Fibroblast of skin of scalp (primary cell): ENCODE measurements at places on chromosomes 12 and 14.

DNA sequence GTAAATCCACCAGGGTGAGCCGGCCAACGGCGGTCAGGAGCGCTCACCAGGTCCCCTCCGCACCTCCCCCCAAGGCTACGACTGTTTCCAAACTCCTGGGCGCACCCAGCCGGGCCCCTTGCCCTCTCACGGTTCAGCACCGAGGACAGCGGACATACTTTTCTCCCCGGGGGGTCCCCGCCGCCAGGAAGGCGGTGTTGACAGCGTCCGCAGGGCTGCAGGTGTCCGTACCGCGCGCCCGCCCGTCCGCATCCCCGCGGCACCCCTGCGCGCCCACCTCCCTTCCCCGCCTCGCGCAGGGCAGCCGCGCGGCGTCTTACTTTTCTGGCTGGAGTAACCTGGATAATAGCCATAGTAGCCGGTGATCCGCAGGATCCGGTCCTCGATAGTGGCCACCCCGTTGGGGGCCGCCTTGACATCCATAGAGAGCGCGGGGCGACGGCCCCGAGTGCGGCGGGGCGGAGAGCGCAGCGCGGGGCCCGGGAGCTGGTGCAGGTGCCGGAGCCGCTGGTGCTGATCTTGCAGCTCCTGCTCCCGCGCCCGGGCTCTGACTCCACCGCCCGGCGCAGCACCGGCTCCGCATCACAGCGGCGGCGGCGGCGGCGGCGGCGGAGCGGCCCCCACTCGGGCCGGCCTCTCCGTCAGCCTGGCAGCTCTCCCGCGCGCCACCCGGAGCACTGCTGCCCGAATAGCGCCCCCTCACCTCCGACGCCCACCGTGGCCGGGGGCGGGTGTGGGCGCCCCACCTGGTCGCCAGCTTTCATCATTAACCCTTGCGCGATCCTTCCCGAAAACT lies at the start of gene SLC35F4:
SLC35F4 (minus strand) TSS at position 690 of the 796 bp plus-strand sequence.
- DNase-seq, result peak; percentile 50

- no peak for DNase-seq
These were observed 328.0 kb upstream of the RGS6 start for GRCh38 chr14:71604231-71604630.

DNA sequence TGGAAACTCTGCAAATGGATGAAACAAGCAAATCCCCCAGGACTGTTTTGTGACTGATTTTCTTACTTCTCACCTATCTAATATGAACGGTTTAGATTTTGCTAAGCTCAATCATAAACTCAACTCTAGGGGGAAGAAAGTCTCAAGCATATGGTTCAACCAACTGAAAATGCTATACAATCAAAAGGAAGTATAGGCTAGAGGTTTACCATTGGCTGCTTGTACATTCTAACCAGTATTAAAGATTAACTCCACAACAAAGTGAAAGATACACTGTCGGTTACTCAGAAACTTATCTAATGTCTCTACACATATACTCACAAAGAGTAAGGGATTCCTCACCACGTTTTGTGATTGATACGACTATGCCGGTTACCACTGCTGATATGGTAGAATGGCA lies 281.8 kb upstream of the SOX5 start:
- DNase-seq, result no peak

- DNase-seq, result no peak
These were observed 710 bp downstream of the MTA1 start for GRCh38 chr14:105420101-105420973.

- DNase-seq, result no peak
These were observed 90.3 kb upstream of the EEA1 start for GRCh38 chr12:93019212-93019927.

DNA sequence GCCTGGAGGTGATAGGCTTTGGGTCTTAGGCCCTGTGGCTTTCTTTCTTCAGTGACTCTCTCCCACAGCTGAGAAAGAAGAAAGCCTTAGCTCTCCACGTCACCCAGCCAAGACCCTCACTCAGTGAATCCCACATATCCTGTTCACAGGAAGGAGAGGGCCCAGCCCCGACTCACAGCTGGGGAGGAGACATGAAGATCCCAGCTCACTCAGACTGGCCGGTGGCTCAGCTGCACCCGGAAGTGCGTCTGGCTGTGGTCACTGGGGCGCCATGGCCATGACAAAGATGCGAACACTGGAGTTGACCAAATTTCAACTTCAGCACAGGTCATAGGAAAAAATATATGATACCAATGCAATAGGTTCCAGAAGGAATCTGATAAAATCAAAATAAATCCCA lies 14.2 kb downstream of the DLK1 start:
- DNase-seq, result no peak

GRCh38 chr12:124442772-124443445 lies 124.5 kb downstream of the NCOR2 start:
- DNase-seq, result no peak

GRCh38 chr14:70808416-70809224 lies 693 bp downstream of the MAP3K9 start:
- no peak for DNase-seq

DNA sequence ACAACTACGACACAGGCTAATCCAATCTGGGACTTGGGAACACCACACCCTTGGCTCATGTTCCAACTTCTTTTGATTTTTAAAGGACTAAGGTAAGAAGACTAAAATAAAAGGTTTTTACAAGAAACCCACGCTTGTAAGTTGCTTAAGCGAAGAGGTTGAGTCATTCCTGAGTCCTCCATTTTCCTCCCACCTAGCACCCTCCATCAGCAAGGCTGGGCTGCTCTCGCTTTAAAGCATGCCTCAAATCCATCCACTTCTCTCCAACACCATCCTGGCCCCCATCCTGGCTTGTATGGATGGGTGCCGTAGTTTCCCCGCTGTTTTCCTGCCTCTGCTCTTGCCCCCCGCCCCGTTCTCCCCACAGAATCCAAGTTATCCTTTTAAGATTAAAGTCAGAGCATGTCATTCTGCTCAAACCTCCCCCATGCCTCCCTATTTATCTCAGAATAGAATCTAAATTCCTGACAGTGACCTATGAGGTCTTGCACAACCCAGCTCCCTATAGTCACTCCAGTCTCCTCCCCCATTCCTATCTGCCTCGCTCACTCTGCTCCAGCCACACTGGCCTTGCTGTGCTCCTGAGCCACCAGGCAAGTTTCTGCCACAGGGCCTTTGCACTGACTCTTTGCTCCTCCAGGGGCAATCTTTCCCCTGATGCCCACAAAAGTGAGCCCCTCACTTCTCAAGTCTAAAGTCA lies 34.5 kb downstream of the SCARB1 start:
- DNase-seq, result peak; percentile 95

DNA sequence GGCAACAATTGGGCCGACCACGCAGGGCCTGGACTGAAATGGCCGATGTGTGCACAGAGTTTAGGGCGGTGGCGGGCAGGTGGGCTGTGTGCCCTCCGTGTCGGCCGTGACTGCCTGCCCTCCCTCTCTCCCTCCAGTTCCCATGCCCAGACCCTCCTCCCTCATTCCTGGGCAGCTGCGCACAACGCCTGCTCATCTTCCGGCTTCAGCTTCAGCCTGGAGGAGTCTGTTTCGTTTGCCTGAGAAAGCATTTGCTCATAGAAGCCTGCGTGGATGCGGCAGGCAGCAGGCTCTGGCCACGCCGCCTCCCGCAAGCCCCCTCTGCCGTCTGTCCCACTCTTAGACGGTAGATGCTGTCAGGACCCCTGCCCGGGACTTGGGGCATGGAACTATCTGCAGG lies 47.3 kb upstream of the FZD10 start:
- no peak for DNase-seq

- peak; percentile 89 for DNase-seq
These were observed 10.2 kb upstream of the MEG3 start for GRCh38 chr14:100815478-100816285.

DNA sequence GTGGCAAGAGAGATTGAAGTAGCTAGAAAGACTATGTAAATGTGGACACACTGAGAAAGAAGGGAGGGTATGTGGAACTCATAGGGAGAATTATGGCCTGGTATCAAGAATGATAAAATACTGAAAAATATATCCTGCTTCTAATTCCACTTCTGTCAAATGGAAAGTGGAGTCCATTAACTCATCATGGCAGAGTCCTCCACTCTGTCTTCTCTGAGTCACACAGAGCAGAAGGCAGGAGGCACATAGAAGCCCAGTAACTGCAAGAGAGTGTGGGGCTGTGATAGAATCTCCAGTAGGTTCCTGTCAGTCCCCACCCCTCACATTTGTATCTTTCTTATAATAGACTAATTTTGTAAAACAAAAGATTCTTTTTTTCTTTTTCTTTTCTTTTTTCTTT lies 223.7 kb downstream of the AKAP6 start:
- DNase-seq, result no peak

DNA sequence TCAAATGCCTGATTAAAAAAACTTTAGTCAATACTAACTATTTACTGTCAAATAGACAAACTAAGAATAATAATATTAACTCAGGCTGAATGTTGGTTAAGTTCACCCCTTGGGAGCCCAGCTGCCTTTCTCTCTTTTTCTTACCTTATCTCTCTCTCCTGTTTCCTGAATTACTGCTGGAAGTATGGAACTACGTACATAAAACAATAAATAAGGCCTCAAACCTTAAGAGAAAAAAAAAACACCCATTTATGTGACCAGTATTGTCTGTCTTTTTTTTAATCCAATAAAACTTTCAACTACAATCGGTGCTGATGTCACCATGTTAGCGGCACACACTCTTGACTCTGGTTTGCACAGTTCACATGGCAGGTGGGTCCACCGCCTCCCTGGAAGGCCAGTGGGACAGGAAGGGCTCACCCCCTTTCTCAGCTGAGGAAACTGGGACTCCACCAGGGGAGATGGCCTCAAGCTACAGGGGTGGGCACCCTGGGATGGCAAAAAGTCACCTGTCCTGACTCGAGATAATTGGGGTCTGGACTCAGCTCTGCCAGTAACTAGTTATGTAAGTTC lies 21.3 kb downstream of the BCL11B start:
- DNase-seq, result no peak

DNA sequence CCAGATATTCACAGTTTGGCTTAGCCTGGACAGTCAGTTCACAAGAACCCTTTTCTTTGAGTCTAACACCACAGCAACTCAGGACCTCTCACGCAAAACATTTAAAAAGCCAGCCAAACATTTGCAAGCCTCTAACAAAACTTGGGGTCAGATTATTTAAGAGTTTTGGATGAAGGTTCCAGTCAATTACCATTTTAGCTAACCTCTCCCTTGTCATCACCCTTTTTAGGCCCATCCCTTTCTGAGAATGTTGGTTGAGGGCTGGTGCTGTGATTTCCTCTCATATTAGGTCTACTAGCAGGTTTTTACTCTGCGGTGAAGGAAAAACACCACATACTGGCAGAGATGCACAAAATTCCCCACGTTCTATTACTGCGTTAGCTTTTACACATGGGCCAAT lies 20.7 kb downstream of the PAX9 start:
- DNase-seq, result no peak

- no peak for DNase-seq
These were observed 170.2 kb upstream of the PZP start for GRCh38 chr12:9378430-9378835.

DNA sequence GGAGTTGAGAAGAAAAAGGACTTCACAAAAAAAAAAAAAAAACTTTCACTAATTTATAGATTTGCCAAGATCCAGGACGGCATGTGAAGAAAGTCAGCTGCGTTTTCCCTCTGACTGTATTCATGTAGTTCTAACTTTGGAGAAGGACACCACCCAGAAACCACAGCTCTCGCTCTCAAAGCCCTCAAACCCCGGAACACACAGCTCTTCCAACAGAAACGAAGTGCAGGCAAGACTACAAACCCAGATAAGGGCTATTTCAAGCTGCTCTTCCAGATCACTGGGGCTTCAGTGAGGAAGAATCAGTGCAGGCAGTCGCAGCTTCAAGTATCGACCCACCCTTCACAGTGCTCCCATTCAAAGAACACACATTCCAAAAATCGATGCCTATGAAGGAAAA lies 13.2 kb downstream of the KCNH5 start:
- DNase-seq, result no peak

DNA sequence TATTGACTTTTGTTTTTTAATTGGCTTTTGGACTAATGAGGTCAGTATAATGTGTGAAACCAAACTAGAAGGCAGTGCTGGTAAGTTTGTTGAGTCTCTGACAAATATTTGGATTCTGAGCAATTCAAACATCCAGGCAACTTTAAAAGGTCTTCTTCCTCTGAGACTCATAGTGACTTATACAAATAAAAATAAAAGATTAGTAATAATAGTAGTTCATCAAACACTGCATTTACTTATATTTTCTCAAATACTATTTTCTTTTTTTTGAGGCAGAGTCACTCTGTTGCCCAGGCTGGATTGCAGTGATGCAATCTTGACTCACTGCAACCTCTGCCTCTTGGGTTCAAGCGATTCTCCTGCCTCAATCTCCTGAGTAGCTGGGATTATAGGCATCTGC lies 337.9 kb downstream of the DAD1 start:
- no peak for DNase-seq

- DNase-seq, result no peak
These were observed 31.0 kb downstream of the ITGA7 start for GRCh38 chr12:55676707-55677106.

GRCh38 chr12:24909667-24910066 lies 39.2 kb downstream of the BCAT1 start:
- peak; percentile 93 for DNase-seq

DNA sequence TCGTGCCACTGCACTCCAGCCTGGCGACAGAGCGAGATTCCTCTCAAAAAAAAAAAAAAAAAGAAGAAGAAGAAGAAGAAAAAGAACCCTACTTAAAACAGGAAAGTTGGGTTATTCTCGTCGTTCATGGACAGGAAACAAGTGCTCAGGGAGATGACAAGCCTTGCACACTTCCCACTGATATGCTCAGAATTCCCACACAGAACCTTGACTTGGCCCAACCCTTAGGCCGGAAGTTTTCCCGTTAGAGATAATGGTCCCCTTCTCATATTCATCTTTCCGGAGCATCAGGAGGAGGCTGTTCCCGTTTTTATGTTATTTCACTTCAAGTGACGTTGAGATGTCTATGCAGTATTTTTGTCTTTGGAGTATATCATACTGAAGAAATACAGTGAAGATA lies 36.2 kb downstream of the APOBEC1 start:
- no peak for DNase-seq

- peak; percentile 71 for DNase-seq
These were observed 1.2 kb downstream of the SSTR1 start for GRCh38 chr14:38208618-38209562.

GRCh38 chr14:91523972-91524371 lies 13.9 kb upstream of the PPP4R3A start:
- no peak for DNase-seq

DNA sequence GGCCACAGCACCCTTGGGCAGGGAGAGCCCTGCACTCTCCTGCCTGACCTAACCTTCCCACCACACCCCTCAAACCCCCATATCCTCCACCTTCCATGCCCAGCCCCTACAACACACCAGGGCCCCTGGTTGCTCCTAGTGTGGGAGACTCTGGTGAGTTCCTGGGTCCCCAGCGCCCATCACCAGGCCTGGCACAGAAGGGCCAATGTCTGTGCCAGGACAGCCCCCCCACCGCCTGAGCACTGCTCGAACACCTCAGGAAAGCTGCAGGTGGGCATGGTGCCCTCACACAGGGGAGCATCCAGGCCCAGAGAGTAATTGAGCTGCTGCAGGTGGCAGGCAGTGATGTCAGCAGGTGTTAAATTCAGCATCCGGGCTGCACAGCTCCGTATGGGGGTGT lies 15.2 kb downstream of the ADCY6 start:
- DNase-seq, result no peak

GRCh38 chr14:102757646-102758045 lies 19.6 kb upstream of the TRAF3 start:
- no peak for DNase-seq

GRCh38 chr14:59529189-59529588 lies 44.9 kb downstream of the JKAMP start:
- DNase-seq, result no peak
